ENCODE measurements at places on chromosomes 1 and 21.
A peak's percentile ranks its signal among the peaks of the same experiment; 100 is the strongest.

DNA sequence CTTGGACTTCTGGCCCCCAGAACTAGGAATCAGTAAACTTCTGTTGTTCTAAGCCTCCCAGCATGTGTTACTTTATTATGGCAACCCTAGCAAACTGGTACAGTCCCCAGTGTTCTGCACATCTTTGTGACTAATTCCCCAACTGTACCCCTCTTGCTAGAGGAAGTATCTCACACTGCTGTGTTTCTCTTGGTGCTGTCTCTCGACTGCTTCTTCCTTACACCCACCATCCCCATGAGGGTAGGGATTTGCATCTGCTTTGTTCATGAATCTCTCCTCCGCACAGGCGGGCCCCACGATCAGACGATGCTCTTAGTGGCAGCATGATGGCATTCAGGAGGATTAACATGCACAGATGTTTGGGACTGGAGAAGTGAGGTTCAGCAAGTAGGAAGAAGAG lies 46.7 kb downstream of the CLIC6 start:
- DNase-seq: no peak

DNA sequence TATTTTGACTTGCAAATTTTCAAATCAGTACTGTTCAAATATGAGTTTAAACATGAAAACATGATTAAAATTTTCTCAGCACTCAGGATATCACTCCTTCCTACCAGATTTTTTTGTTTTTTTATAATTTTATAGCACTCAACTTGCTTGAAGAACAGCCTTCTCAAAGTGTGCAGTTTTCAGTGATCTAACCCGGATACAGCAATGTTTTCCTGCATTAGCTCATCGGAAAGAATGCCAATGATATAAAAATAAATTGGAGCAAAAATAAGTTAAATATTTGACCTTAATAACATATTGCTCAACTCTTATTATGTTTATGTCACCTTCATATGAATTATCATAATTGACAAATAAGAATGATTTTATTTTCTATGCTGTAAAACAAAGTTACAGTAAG lies 766.8 kb downstream of the USP25 start:
- no peak for DNase-seq

- DNase-seq: no peak
Observed at GRCh38 chr1:48743480-48743879, 33.2 kb downstream of the BEND5 start.

GRCh38 chr1:154847891-154848290 lies 22.2 kb downstream of the KCNN3 start:
- peak; percentile 74 for DNase-seq

DNA sequence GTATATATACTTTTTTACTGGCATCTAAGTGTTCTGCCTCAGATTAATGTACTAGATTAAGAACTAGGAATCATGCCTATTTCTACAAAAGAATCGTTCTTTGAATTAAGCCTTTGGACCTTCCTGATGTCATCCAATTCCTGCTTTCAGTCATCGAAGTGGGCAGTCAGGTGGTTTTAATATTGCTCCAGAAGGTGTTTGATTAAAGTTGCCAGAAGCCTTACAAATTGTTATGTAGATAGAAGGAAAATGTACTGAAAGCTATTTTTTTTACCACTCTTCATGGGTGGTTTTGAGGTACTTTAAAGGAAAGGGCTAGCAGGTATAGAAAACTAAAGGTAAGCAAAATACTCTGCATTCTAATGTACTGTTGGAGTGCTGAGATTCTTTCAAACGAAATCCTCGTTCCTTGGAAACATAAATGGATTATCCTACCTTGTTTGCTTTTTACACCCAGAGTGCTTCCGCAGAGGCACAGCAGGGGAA lies 716 bp downstream of the CTBS start:
- no peak for DNase-seq

DNA sequence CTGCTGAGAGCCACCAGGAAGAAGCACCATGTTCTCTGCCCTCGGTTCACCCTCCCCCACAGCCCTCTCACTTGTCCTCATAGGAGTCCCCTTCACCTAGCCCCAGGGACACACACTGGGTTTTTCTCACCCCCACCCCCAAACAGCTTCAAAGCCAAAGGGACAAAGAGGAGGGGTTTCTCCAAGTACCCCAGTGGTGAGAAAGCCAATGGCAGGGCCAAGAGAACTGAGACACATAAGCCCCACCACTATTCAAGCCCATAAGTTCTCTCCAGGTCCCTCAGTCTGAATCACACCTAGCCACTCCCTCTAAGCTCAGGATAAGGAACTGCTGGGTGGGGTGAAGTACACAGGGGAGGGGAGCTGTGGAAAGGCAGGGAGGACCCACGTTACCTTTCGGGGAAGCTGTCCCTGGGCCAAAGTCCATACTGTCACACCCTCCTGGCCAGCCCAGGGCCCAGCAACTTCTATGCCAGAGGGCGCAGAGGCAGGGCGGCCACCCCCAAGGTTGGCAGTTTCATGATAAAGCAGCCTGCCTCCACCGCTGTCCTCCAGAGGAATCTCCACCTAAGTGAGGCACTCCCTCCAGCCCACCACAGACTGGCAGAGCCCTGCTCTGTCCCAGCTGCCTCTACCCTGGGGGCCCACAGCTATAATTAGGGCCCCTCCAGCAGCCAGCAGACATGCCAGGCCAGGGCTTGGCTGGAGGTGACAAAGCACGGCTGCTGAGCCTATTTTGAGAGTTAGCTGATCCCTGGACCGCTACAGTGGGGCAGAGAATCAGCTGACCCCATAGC lies 39.0 kb upstream of the PPP1R15B start:
- DNase-seq: no peak

DNA sequence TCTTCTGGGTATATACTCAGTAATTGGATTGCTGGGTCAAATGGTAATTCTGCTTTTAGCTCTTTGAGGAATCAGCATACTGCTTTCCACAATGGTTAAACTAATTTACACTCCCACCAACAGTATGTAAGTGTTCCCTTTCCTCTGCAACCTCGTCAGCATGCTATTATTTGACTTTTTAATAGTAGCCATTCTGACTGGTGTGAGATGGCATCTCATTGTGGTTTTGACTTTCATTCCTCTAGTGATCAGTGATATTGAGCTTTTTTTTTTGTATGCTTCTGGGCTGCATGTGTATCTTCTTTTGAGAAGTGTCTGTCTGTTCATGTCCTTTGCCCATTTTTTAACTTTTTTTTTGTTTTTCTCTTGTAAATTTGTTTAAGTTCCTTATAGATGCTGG lies 279.4 kb downstream of the PTGER3 start:
- DNase-seq: no peak

DNA sequence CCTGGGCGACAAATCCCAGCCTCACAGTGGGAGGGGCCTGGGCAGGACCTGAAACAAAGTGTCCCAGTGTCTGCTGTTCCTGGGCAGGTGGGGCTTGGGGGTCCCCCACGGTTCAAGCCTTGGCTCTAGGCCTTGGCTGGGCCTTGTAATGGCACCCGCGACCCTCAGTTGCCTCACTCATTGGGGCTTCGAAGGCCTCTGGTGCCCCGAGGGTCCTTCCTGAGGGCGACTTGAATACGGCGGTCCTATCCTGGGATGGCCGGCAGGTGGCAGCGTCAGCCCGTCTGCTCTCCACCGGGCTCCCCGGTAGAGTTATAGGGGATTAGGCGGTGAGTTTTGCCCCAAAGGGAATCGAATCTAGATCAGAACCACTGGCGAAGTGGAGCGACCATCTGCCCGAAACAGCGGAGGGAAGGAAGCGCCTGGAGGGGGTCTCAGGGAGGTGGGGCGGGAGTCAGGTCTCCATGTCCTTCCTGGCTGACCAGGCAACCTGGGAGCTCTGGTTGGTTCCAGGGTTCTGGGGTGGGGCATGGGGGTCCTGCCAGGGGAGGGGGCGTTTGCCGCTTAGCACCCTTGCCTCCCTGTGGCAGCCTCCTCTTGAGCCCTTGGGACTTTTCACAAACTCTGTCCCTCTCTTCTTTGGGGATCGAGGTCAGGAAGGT lies 2.1 kb upstream of the PEX10 start:
- peak; percentile 51 for DNase-seq

DNA sequence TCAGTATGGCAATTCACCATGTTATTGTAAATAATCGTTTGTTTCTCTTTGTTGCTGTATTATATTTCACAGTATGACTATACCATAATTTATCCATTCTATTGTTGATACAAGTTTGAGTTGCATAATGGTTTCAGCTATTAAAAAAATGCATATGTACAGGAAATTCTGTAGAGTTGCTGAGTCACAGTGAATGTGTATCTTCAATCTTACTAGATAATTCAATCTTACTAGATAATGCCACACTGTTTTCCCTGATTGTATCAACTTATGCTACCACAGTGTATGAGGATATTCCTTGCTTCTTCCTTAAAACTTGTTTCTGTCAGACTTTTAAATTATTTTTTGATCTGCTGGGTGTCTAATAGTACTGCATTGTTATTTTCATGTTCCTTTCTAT lies 3.5 kb upstream of the COA6 start:
- DNase-seq: no peak

DNA sequence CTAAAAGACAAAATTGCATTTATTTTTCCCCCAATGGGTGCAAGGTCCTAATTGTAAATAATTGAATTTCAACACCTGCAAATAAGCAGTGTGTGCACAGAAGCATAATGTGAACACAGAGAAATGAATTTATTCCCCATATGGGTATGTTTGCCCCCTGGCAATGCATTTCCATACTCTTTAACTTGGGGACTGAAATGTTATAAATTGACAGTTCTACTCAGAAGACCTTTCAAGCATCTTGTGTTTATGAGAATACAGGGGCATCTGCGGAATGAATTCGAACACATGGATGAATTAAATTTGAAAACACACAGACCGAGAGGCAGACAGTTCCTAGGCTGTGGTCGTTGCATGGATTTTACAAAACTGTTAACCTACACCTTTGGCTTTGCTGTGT lies 3.5 kb downstream of the PBX1 start:
- DNase-seq: no peak

Data from hypothalamus (tissue), 51 donors.